Esophagus squamous epithelium (tissue), 5 donors: ENCODE measurements at places on chromosomes 12 and 14.

GRCh38 chr12:55925371-55925770, 2.3 kb downstream of the PYM1 start:
- no peaks in the 10 kb centered on the region for H3K27me3 ChIP-seq
- H3K4me3 ChIP-seq, result no peak overlapping the region

DNA sequence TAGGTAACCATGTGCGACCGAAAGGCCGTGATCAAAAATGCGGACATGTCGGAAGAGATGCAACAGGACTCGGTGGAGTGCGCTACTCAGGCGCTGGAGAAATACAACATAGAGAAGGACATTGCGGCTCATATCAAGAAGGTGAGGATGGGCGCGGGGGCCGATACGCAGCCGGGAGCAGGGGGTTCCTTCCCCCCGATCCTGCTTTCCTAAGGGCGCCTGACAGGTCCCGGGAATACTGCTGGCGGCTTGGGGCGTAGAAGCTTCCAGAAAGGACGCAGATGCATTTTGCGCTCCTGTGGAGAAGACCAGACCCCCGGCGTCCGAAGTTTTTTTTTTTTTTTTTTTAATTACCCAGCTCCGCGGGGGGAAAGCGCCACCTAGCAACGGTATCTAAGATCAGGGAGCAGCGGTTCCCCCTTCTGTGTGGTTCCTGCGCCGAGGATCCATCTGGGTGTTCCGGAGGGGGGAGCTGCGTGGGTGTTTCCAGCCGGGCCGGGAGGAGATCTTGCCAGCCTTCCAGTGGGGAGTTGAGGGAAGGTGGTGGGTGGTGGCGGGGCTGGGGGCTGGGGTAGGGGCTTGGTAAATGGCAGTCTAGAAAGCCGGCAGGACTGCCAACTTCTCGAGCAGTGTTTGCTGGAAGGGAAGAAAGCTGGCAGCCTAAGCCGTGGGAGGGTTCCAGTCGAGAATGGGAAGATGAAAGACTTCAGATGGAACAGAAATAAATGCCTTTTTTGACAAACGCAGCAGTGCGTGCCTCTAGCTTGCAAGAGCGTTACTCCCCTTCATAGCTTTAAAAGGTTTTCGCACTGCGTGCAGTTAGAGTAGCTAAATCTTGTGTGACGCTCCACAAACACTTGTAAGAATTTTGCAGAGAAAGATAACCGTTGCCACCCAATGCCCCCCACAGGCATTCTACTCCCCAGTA, 764 bp downstream of the DYNLL1 start:
- H3K27ac ChIP-seq, result peak overlapping the region; percentile 93

DNA sequence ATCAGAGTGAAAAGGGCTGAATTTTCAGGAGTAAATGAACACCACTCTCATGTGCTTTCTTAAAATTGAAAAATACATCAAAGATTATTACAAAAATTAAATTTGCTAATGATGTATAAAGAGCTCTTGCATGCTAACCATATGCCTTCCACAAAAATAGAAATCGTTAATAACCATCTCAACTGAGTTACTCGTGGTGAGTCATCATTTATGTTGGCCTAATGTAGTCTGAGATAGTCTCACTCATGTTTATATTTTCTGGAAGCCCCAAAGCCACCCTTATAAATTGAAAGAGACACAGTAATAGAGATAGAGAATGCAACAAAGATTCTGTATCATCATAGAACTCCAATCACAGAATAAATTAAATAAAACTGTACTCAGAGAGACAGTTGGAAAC, 131.2 kb downstream of the KCNH5 start:
- no peaks in the 10 kb centered on the region for H3K27me3 ChIP-seq
- no peak overlapping the region for H3K4me3 ChIP-seq
- no peak overlapping the region for H3K27ac ChIP-seq
- no peaks in the 10 kb centered on the region for H3K4me1 ChIP-seq
- no peak for DNase-seq
- H3K36me3 ChIP-seq, result no peaks in the 10 kb centered on the region

DNA sequence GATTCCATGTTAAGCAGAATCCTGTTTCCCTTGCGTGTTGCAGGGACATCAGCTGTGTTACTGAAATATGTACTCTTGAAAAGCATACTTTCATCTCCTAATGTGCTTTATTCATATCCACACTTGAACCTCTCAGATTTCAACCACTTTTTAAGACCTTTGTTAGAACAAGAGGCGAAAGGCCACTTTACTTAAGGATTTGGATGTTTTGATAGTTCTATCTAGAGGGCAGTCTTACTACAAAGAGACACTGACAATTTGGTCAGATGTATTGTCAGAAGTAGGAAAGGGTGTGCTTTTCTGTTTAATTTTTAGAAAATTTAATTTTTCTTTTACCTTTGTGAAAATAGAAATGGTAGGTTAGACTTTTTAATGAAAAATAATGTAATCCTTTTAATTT, 267.9 kb downstream of the TMTC2 start:
- H3K4me1 ChIP-seq, result no peaks in the 10 kb centered on the region
- H3K36me3 ChIP-seq, result no peaks in the 10 kb centered on the region
- H3K4me3 ChIP-seq, result no peak overlapping the region
- H3K27ac ChIP-seq, result no peak overlapping the region
- no peaks in the 10 kb centered on the region for H3K27me3 ChIP-seq
- DNase-seq, result no peak

DNA sequence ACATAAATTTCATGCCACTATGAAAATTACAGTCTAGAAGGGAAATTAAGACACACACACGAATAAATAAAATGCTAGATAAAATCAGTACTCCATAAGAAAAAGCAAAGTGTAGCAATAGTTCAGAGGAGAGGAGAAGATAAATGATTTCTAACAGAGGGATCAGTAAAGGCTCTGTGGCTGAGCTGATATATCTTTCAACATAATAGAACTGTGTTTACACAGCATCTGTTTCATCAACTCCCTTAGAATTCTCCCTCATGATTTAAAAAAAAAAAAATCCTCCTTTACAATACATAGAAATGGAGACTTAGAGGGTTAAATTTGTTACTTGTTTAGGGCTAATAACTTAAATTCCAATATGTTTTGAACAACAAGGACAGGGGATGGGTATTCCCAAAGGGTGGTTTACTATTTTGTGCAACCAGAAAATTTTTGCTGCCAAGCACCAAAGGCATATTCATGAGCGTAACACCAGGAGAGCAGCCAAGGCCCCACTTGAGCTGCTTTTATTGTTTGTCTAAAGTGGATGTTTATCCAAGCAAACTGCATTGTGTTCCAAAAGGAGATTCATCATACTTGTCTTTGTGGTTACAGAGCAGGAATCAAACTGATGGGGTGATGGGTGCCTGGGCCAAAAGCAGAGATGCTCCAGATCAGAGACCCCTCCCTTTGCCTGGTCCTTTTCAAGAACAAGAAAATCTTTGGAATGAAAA, 162.7 kb downstream of the BMP4 start:
- H3K4me1 ChIP-seq, result no peaks in the 10 kb centered on the region
- H3K4me3 ChIP-seq, result no peak overlapping the region
- H3K27ac ChIP-seq, result no peak overlapping the region
- no peak for DNase-seq

DNA sequence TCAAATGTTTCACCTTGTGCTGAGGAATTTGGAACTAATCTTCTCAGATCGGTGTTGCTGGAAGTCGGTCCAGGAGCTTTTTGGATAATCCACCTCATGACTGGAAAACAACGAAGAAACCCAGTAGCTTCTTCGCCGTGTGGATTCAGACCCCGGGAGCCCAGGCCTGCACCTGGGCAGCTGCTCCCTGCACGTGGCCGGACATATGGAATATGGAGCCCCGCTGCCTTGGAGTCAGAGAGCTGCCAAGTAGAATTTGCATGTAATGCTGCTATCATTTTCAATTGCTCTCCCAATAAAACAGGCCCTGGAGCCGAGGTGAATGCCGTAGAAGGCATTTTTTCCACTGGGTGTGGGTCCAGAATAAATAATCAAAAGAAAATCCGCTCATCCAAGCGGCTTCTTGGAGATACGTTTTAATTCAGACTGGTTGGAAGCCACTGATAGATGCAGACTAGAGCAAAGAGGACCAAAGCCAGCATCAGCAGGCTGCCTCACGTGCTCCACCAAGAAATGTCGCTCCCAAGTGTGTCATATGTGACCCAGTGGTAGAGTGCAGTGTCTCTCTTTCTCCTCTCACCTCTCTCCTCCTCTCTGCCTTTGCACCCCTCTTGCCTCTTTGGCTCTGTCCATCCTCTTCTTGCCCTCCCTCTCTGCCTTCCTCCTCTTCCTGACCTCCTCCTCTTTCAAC, 115.3 kb downstream of the ZNF664 start:
- no peaks in the 10 kb centered on the region for H3K27me3 ChIP-seq
- H3K4me1 ChIP-seq, result no peaks in the 10 kb centered on the region
- no peak overlapping the region for H3K4me3 ChIP-seq
- DNase-seq, result no peak
- no peaks in the 10 kb centered on the region for H3K36me3 ChIP-seq

DNA sequence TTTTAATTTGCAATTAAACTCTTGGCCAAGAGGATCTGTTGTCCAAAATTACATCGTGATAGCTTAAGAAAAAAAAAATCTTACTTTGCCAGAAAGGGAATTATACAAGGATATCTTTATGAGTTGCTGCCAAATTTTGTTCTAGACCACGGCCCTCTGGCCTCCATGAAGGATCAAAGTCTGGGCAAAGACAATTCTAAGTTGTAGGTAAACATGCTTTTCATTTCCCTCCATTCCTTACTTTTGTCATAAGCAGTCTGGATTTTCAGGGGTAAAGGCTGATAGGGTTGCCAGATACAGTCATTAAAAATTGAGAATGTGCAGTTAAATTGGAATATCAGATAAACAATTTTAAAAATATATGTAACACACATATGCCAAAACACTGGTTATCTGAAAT, 135.1 kb downstream of the MON2 start:
- H3K4me3 ChIP-seq, result peak overlapping the region; percentile 94
- no peaks in the 10 kb centered on the region for H3K36me3 ChIP-seq
- peaks cover 34% of the 10 kb centered on the region for H3K4me1 ChIP-seq
- H3K27ac ChIP-seq, result peak overlapping the region; percentile 100
- no peak for DNase-seq
- H3K27me3 ChIP-seq, result no peaks in the 10 kb centered on the region

- H3K4me1 ChIP-seq, result no peaks in the 10 kb centered on the region
- H3K27ac ChIP-seq, result no peak overlapping the region
- no peak overlapping the region for H3K4me3 ChIP-seq
- DNase-seq, result no peak
- H3K27me3 ChIP-seq, result no peaks in the 10 kb centered on the region
- H3K36me3 ChIP-seq, result no peaks in the 10 kb centered on the region
Measured at GRCh38 chr12:54616933-54617680, 17.6 kb downstream of the LACRT start.

GRCh38 chr12:59580050-59580449, 15.8 kb upstream of the SLC16A7 start:
- H3K27ac ChIP-seq, result no peak overlapping the region
- no peak for DNase-seq
- H3K4me3 ChIP-seq, result no peak overlapping the region
- H3K36me3 ChIP-seq, result no peaks in the 10 kb centered on the region
- no peaks in the 10 kb centered on the region for H3K27me3 ChIP-seq

- peaks cover 3% of the 10 kb centered on the region for H3K4me1 ChIP-seq
- H3K27ac ChIP-seq, result no peak overlapping the region
- no peak for DNase-seq
- H3K27me3 ChIP-seq, result no peaks in the 10 kb centered on the region
- H3K36me3 ChIP-seq, result no peaks in the 10 kb centered on the region
Measured at GRCh38 chr12:49228653-49229052, 36.2 kb upstream of the TUBA1C start.

- H3K27me3 ChIP-seq, result peaks cover 71% of the 10 kb centered on the region
- no peaks in the 10 kb centered on the region for H3K36me3 ChIP-seq
- H3K4me1 ChIP-seq, result peaks cover 14% of the 10 kb centered on the region
Measured at GRCh38 chr12:100716945-100717732, 77.4 kb upstream of the ANO4 start.

- no peaks in the 10 kb centered on the region for H3K36me3 ChIP-seq
- no peaks in the 10 kb centered on the region for H3K27me3 ChIP-seq
- H3K4me3 ChIP-seq, result no peak overlapping the region
- peaks cover 8% of the 10 kb centered on the region for H3K4me1 ChIP-seq
- DNase-seq, result no peak
Measured at GRCh38 chr12:43891856-43892574, 56.1 kb downstream of the TMEM117 start.

DNA sequence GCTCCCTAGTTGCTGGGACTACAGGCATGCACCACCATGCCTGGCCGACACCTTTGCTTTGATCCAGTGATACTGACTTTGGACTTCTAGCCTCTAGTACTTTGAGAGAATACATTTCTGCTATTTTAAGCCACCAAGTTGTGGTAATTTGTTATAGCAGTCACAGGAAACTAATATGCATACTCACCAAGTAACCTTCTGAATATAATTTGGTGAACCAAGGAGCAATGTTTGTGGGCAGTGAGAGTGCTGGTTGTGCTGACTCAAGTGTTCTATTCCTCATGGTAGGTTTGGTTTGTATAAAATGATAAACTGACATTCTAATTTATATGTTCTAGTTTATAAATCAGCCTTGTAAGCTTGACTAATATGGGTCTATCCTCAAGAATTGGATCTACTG, 42.4 kb upstream of the MMP19 start:
- no peak overlapping the region for H3K4me3 ChIP-seq
- no peaks in the 10 kb centered on the region for H3K36me3 ChIP-seq
- no peak for DNase-seq
- H3K27ac ChIP-seq, result no peak overlapping the region
- no peaks in the 10 kb centered on the region for H3K27me3 ChIP-seq

GRCh38 chr14:100653409-100653808, 66.2 kb upstream of the BEGAIN start:
- peaks cover 5% of the 10 kb centered on the region for H3K4me1 ChIP-seq
- H3K4me3 ChIP-seq, result no peak overlapping the region
- no peak overlapping the region for H3K27ac ChIP-seq
- H3K27me3 ChIP-seq, result peaks cover 52% of the 10 kb centered on the region
- no peak for DNase-seq

GRCh38 chr12:26274441-26275312, 79.3 kb downstream of the SSPN start:
- no peaks in the 10 kb centered on the region for H3K27me3 ChIP-seq
- H3K36me3 ChIP-seq, result no peaks in the 10 kb centered on the region
- no peak overlapping the region for H3K4me3 ChIP-seq
- peak overlapping the region; percentile 79 for H3K27ac ChIP-seq
- H3K4me1 ChIP-seq, result peaks cover 33% of the 10 kb centered on the region
